ENCODE measurements at places on chromosomes 2 and 18.

- DNase-seq = no peak
Observed at GRCh38 chr2:43144263-43144662, 82.1 kb downstream of the ZFP36L2 start.

DNA sequence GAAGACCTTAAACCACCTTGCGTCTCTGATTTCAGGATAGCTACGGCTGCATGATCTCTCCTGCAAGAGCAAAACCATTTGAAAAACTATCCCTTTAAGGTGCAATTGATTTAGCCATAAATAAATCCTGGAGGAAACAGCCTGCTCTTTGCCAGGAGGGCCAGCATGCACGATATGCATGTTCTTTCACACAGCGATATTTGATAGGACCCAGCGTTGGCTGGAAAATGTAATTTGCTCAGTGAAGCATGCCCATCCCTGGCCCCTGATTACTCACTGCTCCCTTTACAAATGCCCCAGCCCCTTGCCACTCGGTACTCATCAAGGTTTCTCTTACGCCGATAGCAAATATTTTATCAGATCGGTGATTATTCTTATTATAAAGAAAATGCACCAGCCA lies 315.4 kb downstream of the CDH2 start:
- DNase-seq = peak; percentile 80

DNA sequence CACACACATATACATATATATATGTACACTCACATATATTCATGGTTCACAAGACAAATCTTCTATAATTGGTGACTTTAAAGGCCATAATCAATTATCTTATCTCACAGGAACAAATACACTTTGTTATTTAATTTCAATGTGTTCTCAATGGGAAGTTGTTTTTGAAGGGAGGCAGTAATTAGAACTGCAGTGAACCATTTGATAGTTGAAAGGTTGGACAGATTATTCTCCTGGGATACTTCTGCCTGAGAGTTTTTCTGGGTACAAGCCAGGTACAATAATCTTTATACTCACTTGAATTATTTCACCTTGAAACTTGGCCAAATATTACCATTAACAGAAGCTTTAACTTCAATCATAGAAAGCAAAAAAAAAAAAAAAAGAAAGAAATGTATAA lies 546.6 kb upstream of the LRRTM4 start:
- no peak for DNase-seq

DNA sequence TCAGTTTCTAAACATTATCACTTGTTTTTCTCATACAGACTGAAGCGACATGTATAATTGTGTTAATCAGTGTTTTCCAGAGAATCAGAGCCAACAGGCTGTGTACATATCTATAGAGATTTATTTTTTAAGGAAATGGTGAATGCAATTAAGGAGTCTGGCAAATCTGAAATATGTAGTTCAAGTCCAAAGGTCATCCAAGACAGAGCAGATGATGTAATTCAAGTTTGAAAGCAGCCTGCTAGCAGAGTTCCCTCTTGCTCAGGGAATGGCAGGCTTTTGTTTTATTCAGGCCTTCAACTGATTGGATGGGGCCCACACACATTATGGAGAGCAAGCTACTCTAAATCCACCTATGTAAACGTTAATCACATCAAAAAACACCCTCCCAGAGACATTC lies 282.6 kb downstream of the CBLN2 start:
- DNase-seq = no peak

- no peak for DNase-seq
Observed at GRCh38 chr2:11140492-11140891, 14.8 kb upstream of the SLC66A3 start.

- peak; percentile 62 for DNase-seq
Observed at GRCh38 chr18:44946529-44947113, 265.9 kb downstream of the SETBP1 start.

- DNase-seq = no peak
Observed at GRCh38 chr18:22277758-22278157, 108.4 kb downstream of the GATA6 start.

DNA sequence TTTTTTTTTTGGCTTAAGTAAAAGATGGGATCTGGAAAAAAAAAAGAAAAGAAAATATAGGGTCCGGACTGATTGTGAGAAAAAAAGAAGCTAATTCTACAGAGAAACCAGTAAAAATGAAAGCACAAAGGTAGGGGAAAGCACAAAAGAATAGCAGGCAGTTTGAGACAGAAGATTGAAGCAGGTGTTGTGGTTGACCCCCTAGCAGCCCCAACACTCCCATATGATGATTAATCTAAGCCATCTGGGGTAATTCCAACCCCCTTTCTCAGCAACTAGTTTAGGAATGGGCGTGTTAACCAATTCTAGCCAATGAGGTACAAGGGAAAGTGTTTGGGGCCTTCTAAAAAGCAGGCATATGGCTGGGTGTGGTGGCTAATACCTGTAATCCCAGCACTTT lies 77.0 kb downstream of the MBD2 start:
- no peak for DNase-seq

GRCh38 chr18:79949697-79950487 lies 1.6 kb downstream of the SLC66A2 start:
- DNase-seq = no peak

DNA sequence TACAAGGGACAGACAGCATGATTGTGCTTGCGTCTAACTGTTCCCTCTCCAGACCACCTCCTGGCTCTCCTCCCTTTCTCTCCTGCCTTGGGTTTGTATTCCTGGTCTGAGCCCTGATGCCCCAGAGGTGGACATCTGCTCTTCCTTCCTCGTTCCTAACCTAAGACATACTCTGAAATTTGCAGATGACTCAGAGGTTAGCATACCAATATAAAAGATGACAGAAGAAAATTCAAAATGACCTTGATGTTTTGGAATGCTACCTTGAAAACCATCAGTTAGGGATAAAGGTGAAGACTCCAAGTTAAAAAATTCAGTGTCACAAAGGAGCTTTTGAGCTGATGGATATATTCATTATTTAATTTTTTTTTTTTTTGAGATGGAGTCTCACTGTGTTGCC lies 12.9 kb downstream of the SMYD1 start:
- no peak for DNase-seq

GRCh38 chr2:148221166-148221565 lies 200.3 kb downstream of the MBD5 start:
- DNase-seq = no peak

DNA sequence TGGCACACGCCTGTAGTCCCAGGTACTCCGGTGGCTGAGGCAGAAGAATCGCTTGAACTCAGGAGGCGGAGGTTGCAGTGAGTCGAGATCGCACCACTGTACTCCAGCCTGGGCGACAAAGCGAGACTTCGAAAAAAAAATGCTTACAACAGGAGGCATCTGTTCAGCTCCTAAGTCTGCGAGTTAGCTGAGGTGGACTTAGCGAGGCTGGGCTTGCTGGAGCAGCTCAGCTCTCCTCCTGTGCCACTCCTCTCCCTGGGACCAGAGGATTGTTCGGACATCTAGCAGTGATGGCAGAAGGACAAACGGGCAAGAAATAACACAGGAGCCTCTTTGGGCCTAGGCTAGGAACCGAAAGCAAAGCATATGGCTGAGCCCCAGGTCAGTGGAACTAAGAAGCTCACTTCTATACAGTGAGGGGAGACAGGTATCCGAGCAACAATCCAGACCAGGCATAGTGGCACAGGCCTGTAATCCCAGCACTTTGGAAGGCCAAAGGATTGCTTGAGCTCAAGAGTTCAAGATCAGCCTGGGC lies 260.1 kb downstream of the GLI2 start:
- DNase-seq = no peak

- no peak for DNase-seq
Observed at GRCh38 chr2:158128168-158128973, 26.7 kb downstream of the UPP2 start.

- no peak for DNase-seq
Observed at GRCh38 chr2:239287461-239287860, 113.4 kb downstream of the HDAC4 start.

GRCh38 chr2:108905906-108906305 lies 83.1 kb downstream of the EDAR start:
- no peak for DNase-seq

- no peak for DNase-seq
Observed at GRCh38 chr2:158967731-158968395, 577 bp upstream of the TANC1 start.

GRCh38 chr2:232876978-232877441 lies 6.9 kb downstream of the SNORC start:
- no peak for DNase-seq

DNA sequence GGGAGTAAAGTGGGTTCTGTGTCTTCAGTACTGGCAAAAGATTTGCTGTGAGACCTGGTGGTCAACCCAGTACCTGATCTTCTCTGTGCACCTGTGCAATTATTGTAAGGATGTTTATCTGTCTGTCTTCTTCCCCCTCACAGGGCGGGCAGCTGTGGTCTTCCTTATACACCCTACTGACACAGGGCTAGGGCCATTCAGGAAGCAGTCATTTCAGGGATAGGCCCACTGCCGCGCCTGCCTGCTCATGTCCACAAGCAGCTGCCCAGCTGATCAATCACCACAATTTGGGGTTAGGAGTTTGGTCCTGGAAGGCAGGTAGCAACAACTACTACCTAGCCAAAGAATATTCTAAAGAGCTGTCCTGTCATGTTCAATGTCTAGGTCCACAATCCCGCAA lies 1.2 kb upstream of the CNNM4 start:
- DNase-seq = no peak

GRCh38 chr2:72797740-72798139 lies 28.1 kb downstream of the EXOC6B start:
- no peak for DNase-seq

DNA sequence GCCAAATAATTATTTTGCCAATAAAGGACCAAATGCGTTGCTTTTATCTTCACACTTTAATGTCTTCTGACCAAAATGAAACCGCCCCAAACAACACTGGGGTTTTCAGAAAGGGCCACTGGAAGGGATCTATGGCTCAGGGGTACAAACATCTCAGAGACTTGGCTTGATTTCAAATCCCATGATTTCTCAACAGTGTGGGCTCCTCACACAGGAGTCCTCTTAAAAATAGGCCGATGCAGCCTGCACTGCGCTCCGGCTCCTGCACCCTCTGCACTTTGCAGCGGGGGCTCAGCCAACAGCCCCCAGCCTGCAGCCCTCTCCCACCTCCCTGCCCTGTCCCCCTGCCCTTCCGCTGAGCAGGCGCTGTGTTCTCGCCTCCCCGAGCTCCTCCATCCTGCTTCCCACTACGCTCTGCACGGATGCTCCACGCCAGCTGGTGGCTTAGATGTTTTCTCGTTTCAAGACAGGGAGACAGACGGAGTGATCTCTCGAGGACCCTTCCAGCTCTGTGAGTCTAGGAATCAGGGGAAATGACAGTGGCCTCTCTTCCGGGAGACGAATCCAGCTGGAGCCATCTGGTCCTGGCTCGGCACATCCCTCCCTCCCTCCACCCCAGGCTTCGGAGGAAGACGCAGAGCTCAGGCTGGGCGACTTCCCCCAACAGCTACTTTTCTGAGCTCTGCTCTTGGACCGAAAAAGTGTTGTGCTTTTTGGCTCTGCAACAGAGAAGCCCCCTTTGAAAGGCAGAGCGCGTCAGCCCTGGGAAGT lies 71.4 kb downstream of the KCNF1 start:
- no peak for DNase-seq

DNA sequence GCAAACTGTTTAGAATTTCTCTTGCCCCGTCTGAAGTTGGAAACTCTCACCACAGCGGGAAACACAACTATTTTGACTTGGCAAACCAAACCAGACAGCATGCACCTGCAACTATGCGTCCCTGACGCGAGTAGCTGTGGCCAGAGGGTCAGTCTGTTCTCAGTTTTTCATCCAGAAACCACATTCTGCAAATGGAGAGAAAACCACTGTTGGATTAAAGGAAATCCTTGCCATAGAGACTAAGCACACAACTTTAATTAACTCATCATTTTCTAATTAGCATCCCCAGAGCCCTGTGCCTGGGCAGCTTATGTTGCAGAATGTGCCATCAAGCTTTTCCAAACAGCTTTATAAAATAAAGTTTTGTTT lies 415.7 kb upstream of the TCF4 start:
- no peak for DNase-seq

- no peak for DNase-seq
Observed at GRCh38 chr18:13608791-13609532, 117.4 kb downstream of the FAM210A start.

All from NCI-H510A (cell line).